D341Med (cell line): ENCODE measurements at places on chromosomes 6 and 20.

DNA sequence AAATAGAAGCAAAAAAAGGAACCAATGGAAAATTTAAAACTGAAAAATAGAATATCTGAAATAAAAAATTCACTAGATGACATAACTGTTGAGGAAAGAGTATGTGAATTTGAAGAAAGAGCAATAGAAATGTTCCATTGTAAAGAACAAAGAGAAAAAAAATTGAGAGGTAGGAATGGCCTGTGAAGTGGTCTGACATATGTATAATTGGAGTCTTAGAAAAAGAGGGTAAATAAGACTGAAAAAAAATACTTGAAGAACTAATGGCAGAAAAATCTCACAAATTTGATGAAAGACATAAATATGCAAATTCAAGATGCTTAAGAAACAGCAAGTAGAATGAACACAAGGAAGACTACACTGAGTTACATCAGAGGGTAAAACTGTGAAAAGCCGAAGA, 93.4 kb downstream of the QKI start:
- no peak for DNase-seq

DNA sequence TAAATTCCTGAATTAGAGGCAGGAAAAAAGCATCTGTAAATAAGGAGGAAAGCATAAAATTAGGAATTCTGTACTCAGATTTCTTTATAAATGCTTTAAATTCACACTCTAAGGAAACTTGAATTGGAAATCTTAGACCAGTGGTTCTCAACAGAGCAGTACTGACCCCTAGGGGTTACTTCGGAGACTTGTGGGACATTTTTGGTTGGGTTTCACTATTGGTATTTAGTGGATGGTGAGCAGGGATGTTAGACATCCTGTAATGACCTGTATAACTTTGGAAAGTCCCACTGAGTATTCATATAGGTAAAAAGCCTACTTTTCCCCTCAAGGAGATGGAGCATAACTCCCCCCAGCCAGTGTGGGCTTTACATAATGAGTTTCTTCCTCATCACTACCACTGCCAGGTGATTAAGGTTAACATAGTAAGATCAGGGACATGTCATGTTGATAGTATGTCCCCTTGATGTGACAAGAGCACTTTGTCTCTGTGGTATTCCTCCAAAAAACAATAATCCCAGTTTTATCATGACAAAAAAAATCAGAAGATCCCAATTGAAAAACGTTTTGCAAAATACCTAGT, 31.0 kb downstream of the GLO1 start:
- DNase-seq, result peak; percentile 64

- DNase-seq, result no peak
Observed at GRCh38 chr6:36735110-36736071, 37.8 kb downstream of the RAB44 start.

- no peak for DNase-seq
Observed at GRCh38 chr6:129263176-129263575, 380.2 kb downstream of the LAMA2 start.

DNA sequence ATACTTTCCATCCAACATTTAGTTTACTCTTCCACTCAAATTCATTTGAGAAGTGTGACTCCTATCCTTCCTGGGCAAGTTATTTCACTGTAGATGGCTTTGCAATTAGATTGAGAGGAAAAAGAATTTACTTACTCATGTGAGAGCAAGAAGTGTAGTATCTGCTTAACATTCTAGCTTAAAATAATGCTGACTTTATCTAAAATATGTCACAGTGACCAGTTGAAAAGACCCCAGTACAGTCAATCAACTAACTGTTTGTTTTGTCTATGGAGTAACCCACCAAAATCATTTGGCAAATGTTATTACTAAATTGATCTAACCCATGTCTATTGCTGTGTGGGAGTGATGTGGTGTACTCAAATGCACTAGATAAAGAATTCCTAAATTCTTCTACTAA, 8.9 kb upstream of the TCF21 start:
- no peak for DNase-seq

GRCh38 chr6:29112135-29112534, 4.3 kb downstream of the OR2J3 start:
- DNase-seq, result no peak

- DNase-seq, result no peak
Observed at GRCh38 chr6:117506180-117506835, 23.8 kb downstream of the DCBLD1 start.
